ENCODE measurements at places on chromosomes 12 and 14. TPM values are rescaled to one million over a fixed set of nuclear protein-coding genes. Genes with fewer than 3 reads are reported as not detected.

Gene SUOX
- total RNA-seq = 20.4 TPM

Gene GUCY2C
- total RNA-seq = not detected

DNA sequence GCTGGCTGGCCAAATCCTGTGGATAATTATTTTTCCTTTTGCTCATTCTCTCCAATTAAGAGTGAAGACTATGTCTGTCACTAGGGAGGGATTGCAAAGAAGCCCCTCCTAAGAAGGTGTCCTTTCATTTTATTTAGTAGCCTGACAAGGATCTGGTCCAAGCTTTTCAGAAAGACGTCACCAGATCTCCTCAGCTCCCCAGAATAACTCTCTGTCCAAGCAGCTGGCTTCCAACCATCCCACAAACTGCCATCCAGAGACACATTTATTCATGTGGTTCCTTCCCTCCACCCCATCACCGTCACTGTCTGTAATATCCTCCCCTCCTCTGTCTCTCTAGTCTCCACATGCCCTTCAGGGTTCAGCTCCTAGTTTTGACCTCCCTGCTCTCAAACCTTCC, 69.9 kb downstream of the PPM1H start:
- no peaks in the 10 kb centered on the region for H3K27me3 ChIP-seq
- H3K36me3 ChIP-seq = no peaks in the 10 kb centered on the region
- no peak overlapping the region for H3K4me3 ChIP-seq

DNA sequence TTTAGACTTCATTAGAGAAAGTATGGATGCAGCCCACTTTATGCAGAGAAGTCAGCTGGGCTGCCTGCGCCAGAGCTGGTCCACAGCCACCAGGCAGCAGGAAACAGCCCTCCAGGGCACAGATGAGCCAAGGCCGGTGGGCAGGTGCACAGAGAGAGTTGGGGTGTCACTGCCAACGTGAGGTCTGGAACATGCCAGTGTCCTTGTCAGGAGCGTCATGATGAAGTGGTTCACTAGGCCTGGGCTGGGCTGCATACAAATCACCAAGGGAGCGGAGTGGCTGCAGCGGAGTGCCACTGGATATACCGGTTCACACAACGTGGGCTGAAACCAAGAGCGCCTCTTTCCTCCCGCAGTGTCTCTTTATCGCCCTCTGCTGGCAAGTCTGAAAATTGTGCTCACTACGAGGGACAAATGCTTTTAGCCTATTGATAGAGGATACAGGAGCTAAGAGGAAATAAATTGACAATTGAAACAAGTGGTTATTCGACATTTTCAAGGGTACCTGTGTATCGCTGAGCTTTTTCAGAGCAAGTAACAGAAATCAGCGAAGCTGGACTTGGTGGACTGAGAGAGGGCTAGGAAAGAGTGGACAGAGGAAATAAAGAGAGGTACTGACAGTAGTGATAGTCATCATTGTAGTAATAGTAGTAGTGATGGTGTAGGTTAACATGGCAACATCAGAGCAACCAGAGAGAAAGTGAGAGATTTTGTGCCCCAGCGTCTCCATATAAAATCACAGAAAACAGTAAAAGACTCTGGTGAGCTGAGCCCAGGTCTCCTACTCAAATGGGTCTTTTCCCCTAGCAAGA, 52.0 kb upstream of the ITPR2 start:
- H3K36me3 ChIP-seq = no peaks in the 10 kb centered on the region
- no peaks in the 10 kb centered on the region for H3K4me1 ChIP-seq
- H3K27ac ChIP-seq = no peak overlapping the region
- H3K27me3 ChIP-seq = no peaks in the 10 kb centered on the region
- no peak overlapping the region for H3K4me3 ChIP-seq

- H3K27me3 ChIP-seq = no peaks in the 10 kb centered on the region
- no peak overlapping the region for H3K27ac ChIP-seq
Measured at GRCh38 chr12:119870457-119870856, 6.7 kb downstream of the CIT start.

GRCh38 chr12:3869865-3870264, 3.3 kb downstream of the PARP11 start:
- H3K27ac ChIP-seq = no peak overlapping the region
- H3K4me1 ChIP-seq = no peaks in the 10 kb centered on the region
- H3K4me3 ChIP-seq = no peak overlapping the region

DNA sequence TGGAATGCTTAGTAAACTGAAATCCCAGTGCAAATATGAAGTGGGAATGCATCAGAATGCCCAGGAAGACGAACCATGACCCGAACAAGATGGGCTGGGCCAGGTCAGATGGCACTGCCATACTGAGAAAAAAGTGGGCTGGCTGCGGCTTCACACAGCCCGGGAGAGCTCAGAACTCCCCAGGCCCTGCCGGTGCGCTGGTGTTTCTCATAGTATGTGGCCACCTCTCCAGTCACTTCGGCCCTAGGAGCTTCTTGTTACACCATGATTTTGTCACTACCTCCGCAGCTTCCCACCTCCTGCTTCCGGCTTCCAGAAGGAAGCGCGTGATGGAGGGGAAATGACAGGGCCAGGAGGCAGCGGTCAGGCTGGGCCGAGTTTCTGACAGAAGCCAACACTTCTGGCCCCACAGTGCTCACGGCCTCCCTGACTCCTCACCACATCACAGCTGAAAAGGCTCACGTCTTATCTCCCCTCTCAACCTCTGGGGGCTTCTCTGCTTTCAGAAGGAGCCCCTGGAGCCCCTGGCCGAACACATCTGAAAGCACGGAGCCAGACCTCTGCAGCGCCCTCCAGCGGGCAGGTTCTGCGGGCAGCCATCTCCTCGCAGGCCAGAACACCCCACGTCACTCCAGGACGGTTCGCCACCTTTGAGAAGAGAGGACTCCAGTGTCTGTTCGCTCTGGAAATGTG, 30.7 kb downstream of the DAD1 start:
- H3K4me3 ChIP-seq = no peak overlapping the region
- H3K27ac ChIP-seq = no peak overlapping the region
- DNase-seq = no peak
- no peaks in the 10 kb centered on the region for H3K27me3 ChIP-seq
